ENCODE measurements at places on chromosomes 1 and 21.

DNA sequence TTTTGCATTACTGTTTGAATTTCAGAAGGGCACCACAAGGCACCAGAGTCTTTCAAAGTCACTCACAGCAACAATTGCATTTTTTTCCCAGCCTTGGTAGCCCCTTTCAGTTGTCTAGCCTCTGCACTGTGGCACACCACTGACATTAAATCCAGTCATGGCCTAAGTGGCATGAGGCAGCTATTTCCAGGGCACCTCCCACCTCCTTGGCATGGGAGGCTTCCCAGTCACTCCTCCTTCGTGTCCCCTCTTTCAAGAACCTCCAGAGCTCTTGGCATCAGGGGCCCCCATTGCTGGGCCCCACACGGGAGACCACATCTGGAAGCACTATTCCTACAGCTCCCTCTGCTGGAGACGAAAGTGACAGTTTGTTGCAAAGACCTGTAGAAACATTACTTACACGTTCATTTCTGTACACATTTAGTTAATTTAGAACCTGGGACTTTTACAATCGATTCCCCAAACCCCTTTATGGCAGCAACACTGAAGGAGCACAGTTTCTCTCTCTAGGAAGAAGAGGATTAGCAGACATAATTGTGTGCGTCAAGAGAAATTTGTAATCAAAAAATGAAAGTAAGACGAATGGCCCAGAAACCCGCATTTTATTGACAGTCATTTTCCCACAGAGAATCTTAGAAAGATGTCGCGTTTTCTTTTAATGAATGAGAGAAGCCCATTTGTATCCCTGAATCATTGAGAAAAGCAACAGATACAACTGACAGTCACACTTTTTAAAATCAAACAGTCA lies 5.7 kb upstream of the CHD5 start:
- peak; percentile 77 for DNase-seq

GRCh38 chr21:14989359-14989758 lies 75.4 kb downstream of the NRIP1 start:
- DNase-seq, result no peak

GRCh38 chr1:210978316-210978973 lies 155.5 kb downstream of the KCNH1 start:
- DNase-seq, result no peak

DNA sequence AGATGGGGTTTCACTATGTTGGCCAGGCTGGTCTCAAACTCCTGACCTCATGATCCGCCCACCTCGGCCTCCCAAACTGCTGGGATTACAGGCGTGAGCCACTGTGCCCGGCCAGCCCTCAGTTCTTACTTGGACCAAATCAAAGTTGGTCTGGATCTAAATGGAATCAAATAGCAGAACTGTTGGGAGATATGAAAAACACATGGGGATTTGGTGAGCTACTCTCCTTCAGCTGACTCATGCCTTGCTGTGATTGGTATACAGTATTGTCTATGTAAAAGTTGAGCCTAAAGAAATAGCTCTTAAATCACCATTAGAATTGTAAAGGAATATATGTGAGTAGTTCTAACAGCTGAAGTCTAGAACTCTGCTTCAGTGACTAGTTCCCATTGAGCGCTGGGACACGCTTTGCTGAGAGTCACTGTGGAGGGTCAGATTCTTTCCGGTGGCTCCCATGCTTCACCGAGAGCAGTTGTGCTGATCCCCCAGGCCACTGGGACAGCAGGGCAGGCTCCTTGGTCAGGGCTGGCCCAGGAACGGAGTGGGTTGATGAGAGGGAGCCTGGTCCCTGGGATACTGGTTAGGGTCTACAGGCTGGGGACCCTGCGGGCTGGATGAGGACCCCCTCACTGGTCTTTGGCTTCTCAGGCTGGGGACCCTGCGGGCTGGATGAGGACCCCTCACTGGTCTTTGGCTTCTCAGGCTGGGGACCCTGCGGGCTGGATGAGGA lies 14.0 kb downstream of the PKNOX1 start:
- no peak for DNase-seq

DNA sequence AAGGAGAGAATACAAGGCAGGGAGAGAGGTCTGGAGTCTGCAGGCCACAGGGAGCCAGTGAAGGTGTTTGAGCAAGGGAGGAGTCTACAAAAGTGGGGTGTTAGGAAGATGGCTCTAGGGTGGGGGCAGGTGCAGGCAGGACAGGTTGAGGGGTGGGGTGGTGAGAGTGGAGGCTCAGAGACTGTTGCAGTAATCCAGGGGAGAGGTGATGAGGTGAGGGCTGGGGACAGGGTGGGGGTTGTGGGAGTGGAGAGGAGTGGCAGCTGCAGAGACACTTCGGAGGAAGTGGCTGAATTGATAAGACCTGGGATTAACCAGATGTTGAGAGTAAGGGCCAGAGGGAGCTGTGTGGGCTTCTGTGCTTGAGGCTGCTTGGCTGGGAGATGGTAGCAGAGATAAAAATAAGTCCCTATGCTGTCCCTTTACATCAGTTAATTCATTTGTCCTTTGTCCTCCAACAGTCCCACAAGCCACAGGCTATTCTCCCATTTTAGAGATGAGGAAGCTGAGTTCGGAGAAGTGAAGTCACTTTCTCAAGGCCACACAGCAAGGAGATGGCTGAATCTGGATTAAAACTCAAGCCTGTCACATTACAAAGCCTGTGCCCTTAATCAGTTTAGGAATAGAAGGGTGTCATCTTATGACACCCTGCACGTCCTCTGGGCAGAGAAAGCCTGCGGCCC lies 54.8 kb upstream of the SYNC start:
- no peak for DNase-seq

- DNase-seq, result no peak
Observed at GRCh38 chr1:15034656-15035055, 118.9 kb upstream of the TMEM51 start.

DNA sequence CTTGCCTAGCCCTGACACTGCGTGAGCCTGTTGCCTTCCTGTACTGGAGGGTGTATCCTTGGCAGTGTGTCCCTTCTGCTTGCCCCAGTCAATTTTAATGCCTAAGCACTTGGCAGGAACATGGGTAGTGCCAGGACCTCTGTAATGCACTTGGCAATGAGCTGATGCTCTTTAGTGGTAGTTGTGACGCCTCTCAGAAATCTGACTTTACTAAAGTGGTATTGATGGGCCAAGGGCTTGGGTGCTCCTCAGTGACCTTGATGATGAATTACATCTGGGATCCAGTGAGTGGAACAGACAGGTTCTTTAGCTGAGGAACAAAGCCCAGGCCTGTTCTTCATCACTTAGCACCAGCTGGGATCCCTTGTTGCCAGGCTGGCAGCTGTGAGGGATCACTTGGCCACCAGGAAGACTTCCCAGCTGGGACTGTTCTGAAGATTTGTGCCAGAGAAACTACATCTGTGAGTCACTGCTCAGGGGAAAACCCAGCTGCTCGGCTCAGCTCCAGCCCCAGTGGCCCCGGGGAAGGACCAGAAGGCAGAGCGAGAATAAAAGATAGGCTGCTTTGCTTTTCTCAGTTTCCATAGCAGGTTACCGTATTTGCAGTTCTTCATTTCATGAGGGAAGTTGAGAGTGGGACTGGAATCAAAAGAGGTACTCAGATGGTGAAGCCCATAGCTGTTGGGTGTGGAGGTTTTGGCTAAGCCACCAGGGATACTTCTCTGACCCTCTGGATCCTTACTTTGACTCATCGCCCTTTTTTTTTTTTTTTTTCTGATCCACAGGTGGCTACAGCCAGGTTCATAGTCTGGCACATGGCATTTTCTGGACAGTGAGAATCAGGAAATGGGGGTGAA lies 28.5 kb upstream of the KCNA2 start:
- peak; percentile 15 for DNase-seq

DNA sequence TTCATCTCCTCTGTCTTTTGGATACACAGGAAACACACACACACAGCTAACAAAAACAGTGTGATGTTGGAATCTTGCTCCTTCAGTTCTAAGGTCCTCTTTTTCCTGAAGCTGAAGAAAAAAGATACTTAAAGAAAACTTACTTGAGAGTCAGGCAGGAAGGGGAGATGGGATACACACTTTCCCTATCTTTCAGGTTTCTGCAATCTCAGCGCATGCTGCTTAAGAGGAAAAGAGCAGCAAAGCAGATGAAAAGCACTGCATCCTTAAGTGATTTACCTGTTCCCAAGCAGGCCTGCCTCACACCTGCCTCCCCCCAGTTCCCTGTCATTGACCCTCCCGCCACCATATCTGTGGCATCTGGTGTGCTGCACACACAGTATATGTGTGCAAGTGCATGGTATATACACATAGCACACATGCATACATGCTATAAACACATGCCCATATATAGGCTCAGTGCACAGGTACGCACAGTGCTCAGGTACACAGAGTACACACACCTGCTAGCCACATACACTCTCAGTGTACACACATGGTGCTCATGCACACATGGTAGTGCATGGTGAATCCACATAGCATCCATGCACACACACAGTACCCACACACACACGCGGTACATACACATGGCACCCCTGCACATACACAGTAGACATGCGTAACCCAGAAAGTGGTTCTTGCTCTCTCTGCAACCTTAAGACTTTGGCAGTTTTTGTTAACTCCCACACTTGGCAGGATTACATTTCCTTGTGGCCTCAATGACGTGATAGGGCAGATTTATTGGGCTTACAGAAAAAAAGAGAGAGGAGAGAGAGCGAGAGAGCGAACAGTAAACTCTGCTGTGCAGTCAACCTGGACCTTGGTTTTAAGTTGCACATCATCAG lies 166.9 kb downstream of the TOMM20 start:
- no peak for DNase-seq

DNA sequence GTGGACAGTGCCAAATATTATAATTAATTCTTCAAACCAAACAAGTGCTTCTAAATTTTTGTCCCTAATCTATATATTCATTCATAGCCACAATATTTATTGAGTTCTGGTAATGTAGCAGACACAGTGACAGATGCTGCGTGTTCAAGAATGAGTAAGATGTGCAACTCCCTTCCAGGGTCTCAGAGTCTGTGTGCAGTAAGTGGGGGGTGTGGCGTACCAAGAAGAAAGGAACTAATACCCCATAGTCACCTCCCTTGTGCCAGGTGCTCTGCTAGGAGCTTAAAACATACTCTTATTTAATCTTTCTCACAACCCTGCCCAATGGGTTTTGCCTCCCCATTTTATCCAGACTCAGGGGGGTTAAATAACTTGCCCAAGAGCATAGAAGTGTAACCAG lies 358.7 kb downstream of the BARHL2 start:
- no peak for DNase-seq

DNA sequence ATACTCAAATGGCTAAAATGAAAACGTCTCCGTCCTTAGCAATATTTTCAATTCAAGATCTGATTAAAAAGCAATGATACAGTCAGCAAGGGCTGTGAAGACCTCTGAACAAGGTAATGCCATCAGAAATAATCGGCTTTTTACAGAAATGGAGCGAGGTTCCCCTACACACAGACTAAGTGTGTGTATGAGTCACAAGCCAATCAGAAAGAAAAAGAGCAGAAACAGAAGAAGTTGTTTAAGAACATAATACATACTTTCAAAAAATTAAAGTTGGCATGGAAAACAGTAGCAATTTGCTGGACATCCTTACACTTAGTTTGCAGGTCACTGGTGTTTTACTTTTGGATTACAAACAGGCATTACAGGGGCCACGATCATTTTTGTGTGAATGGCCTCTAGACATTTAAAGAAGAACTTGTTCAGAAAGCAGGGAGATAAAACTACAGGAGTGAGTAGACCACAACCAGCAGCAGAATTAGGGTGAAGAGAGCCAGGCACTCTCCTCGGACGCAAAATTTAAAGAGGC lies 350.0 kb upstream of the RUNX1 start:
- peak; percentile 26 for DNase-seq

- DNase-seq, result no peak
Observed at GRCh38 chr21:35201288-35201687, 152.2 kb upstream of the RUNX1 start.

- no peak for DNase-seq
Observed at GRCh38 chr1:153349363-153350320, 1.0 kb upstream of the PGLYRP4 start.

DNA sequence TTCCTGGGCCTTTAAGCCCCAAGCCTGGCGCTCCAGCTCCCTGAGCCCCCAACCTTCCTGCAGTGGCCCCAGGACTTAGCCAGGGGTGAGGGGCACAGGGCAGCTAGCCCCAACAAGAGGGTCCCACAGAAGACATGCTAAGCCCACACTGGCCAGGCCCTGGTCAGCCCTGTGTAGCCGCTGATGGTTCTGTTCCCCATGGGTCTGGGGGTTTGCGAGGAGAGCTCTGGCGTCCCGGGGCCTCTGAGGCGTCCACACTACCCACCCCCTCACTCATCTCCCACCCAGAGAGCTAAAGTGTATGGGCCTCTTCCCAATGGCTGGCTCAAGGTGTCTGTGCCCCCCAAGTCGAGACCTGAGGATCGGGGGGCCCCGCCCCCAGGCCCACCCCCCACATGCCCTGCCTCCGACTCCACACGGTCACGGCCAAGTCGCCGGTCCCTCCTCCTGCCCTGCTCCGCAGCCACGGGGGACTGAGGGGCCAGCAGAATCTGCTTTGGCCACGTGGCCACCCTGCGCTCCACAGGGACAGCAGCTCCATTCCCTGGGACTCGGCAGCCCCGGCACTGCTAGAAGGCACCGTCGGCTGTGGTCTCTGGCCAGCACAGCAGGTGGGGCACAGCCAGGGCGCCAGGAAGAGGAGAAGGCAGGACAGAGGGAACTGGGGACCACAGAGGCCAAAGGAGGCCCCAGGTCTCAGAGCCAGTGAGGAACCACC lies 7.8 kb downstream of the TNFRSF18 start:
- DNase-seq, result no peak

DNA sequence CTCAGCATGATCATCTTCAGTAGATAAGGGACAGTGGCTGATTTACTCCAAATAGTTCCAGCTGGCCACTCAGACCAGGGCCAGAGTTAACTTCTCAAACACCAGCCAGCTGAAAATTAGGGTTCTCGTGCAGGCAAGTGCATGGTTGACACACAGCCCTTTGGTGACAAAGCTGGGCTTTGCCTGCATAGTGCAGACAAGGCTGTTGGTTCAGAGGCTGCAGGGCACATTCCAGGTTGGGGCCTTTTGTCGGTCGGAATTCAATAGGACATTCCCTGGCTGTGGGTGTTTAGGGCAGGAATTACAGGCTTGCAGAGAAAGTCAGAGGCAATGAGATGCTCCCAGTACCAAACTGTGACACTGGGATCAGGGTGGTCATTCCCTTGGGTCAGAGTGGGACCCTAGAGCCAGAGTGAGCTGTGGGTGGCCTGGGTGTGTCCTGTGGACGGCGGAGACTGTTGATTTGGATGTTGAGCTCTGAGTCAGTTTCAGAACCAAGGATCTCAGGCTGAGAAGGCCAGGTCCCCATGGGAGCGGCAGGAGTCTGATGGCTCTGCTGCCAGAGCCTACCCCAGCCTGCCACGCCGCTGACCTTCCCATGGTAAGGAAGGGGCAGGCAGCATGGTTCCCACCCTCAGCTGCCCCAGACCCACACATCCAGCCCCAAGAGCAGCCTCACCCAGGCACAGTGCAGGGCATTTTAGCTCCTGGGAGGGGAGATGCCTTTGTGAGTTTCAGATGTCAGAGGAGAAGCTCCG lies 56.2 kb downstream of the STUM start:
- DNase-seq, result no peak

GRCh38 chr1:231395076-231395997 lies 26.8 kb downstream of the EGLN1 start:
- no peak for DNase-seq

- DNase-seq, result no peak
Observed at GRCh38 chr1:223319905-223320580, 43.9 kb downstream of the SUSD4 start.

- DNase-seq, result no peak
Observed at GRCh38 chr1:83716641-83717040, 282.3 kb downstream of the TTLL7 start.

GRCh38 chr1:200265104-200265503 lies 144.7 kb downstream of the ZNF281 start:
- DNase-seq, result no peak

Measured in NAMALWA (cell line).